Left renal cortex interstitium (tissue), 4 donors: ENCODE measurements at places on chromosomes 5 and 9. TPM values are rescaled to one million over a fixed set of nuclear protein-coding genes. Genes with fewer than 3 reads are reported as not detected.
A peak's percentile ranks its signal among the peaks of the same experiment; 100 is the strongest.

- no peak for DNase-seq
These were observed 751.7 kb downstream of the TLE1 start for GRCh38 chr9:80937645-80938044.

DNA sequence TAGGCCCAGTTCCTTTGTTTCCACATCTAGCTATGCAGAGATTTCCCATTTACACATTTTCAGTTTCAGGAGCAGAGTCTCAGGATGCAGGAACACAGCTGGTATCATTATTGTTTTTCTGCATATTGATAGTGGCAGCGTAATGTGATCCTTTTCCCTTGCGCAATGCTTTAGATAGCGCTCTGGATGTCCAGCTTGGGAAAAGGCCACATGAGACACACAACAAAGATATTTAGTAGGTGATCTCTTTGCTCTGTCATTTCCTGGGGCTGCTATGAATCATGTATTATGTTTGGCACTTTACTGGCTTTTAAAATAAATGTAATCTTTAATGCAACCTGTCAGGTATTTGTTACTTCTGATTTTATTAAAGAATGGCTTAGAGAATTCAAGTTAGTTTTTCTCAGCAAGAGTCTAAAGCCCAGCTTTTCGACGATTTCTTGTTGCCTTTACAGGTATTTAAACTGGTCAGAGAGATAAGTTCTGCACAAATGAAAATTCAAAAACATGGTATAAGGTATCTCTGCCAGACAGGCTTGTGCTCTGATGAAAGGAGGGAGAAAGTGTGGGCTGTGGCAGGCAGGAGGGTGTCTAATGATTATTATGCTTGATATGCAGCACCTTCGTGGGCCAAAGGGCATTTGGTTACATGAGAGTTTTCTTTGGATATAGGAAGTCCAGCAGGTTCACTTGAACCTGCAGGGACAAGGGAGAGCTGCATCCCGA, 42.2 kb downstream of the PTTG1 start:
- DNase-seq, result no peak

ZFP2 gene
- polyA plus RNA-seq, result 7.8 TPM

GRCh38 chr9:100216178-100216787, 117.2 kb downstream of the INVS start:
- no peak for DNase-seq

LCN15 gene
- polyA plus RNA-seq, result 0.14 TPM

DNA sequence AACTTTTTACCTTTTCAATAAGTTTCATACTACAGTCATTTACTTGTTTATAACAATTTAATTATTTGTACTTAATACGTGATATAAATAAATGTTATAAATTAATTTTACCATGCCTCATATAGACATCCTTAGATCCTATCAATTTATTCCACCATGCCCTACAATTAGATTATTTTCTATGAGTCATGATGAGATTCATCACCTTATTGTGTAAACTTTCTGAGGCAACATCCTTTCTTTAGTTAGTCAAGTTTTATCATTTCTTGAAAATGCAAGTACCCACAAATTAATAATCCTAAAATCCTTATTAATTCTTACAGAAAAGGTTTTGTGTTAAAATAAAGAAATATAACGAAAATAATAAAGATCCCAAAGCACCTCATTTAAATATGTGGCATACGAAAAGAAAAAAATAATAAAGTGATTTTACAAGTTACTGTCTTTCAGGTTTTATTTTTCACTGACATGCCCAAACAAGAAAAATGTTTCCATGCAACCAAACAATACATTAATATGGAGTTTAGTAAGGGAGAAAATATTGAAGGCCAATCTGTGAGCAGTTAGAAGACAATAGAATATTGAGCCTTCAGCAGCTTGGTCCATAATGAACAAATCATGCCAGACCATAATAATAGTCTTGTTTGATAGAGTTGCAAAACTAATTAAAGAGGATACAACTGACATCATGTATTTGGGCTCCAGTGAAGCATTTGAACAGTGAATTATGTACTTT, 188.7 kb upstream of the MRPS30 start:
- no peak for DNase-seq

DNA sequence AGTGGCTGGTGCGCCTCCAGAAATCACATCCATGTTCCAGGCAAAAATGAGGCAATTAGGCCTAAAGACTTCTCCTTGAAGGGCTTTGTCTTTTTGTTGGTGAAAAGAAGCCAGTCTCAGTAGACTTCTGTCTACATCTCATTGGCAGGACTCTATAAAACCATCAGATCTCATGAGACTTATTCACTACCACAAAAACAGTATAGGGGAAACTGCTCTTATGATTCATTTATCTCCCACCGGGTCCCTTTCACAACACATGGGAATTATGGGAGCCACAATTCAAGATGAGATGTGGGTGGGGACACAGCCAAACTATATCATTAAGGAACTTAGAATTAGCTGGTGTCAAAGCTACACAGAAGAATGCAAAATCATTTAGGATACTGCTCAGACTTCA, 77.7 kb upstream of the SNX2 start:
- DNase-seq, result no peak

LCP2 gene
- polyA plus RNA-seq, result 3.2 TPM

SLU7 gene
- polyA plus RNA-seq, result 64.2 TPM

NPDC1 gene
- polyA plus RNA-seq, result 32.6 TPM

- DNase-seq, result no peak
These were observed 31.7 kb downstream of the ITK start for GRCh38 chr5:157212307-157212706.

HMMR gene
- polyA plus RNA-seq, result 21.5 TPM

GOLM1 gene
- polyA plus RNA-seq, result 166 TPM

DNA sequence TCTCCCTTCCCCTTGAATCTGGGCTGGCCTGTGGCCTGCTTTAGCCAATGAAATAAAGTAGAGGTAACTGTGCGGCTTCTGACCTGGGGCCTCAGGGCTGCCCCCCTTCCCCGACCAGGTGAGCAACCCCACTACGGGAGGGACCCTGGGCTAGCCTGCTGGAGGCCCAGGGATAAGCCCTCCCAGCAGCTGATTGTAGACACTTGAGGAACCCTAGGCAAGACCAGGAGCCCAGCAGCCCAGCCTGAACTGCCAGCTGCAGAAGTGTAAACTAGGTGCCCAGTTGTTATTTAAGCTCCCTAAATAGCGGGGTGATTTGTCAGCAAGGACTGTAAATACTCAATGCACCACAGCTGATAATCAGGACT, 41.3 kb downstream of the RAPGEF1 start:
- no peak for DNase-seq

C7 gene
- 241 TPM for polyA plus RNA-seq

DNA sequence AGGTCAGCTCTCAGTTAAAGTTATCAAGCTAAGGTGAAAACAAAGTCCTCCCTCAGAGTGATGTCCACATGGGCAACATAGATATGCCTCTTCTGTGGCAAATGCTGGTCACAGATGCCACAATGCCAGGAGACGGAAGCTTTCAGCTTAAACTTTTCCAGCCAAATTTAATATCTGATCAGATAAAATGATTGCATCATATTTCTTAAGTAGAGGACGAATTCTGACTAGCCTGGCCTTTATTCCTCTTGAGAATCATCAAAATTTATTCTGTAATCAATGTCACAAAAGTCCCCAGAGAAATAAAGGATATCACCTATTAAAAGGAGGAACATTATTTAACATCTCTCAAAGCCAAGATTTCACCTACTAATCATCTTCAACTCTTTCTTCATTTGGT, 161.9 kb downstream of the MARCHF11 start:
- DNase-seq, result no peak

- DNase-seq, result no peak
These were observed 57.4 kb downstream of the NFIB start for GRCh38 chr9:14256588-14256987.

GRCh38 chr9:109035684-109036423, 22.6 kb upstream of the CTNNAL1 start:
- DNase-seq, result no peak

GRCh38 chr5:95417971-95418370, 26.8 kb downstream of the FAM81B start:
- DNase-seq, result no peak

SLC45A2 gene
- 0.82 TPM for polyA plus RNA-seq

DNA sequence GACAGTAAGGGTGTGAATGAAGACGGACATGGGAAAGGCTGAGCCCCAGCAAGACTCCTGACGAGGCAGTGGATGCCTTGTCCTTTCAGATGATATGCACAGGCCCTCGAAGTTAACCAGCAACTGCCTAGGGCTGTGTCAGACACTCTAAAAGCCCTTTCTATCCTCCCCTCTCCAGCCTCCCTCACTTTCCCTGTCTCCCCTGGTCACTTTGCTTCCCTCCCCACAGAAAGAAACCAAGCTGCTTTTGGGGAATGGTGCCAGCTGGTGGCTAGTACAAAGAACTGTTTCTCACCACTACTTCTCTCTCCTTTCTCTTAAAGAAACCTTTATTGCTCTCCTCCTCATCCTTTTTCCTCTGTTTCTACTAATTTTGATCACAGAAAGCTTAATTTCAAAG, 21.4 kb downstream of the LHFPL2 start:
- no peak for DNase-seq

FBP1 gene
- polyA plus RNA-seq, result 66.0 TPM

PTGR1 gene
- 168 TPM for polyA plus RNA-seq

- DNase-seq, result peak; percentile 76
These were observed 148.2 kb upstream of the KLF4 start for GRCh38 chr9:107637421-107638420.

DNA sequence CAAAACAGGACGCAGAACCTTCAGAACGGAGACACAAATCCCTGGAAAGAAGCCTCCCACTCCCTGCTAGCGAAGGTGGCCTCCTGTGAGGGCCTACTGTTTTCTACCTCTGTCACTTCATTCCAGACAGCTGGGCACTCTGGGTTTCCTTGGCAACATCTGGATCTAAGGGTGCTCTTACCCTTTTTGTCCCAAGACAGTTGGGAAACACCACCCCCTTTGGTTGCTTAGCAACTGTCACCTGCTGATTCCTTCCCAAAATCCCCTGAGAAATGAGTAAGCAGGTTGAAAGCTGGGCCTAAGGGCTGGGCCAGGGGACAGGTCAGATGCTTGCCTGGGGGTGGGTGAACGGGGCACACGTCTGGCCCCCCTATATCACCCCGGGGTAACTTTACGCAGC, 29.4 kb downstream of the NANS start:
- no peak for DNase-seq
